ENCODE measurements at places on chromosomes 2 and 18.

GRCh38 chr2:145626301-145626700 lies 1106.4 kb upstream of the ZEB2 start:
- no peaks in the 10 kb centered on the region for H3K36me3 ChIP-seq
- DNase-seq: no peak
- H3K27ac ChIP-seq: no peak overlapping the region
- H3K4me1 ChIP-seq: no peaks in the 10 kb centered on the region
- H3K27me3 ChIP-seq: no peaks in the 10 kb centered on the region

DNA sequence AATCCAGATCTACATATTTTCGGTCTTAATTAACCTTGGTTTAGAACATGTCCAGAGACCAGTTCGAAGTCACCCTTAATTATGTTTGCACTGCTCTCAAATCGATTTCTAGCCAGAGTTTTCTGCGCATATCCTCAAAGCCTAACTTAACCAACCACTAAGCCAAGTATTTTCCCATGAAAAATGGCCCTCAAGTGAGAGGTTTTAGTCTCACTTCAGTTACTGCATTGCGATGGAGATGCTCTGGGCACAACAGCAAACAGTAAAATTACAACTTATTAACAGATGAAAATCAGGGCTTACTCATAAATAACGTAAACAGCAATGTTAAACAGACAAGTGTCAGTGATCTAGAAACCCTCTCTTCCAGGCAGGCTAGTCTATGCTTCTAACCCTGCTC lies 4.5 kb downstream of the RTN4 start:
- H3K36me3 ChIP-seq: no peaks in the 10 kb centered on the region
- DNase-seq: no peak
- H3K27me3 ChIP-seq: no peaks in the 10 kb centered on the region
- H3K4me3 ChIP-seq: peak overlapping the region; percentile 20

- H3K27me3 ChIP-seq: no peaks in the 10 kb centered on the region
- no peak overlapping the region for H3K27ac ChIP-seq
- DNase-seq: no peak
- H3K36me3 ChIP-seq: no peaks in the 10 kb centered on the region
- H3K4me1 ChIP-seq: peaks cover 12% of the 10 kb centered on the region
- no peak overlapping the region for H3K4me3 ChIP-seq
These were observed 49.4 kb upstream of the MCFD2 start for GRCh38 chr2:46964835-46965560.

GRCh38 chr18:24491927-24492834 lies 31.7 kb downstream of the HRH4 start:
- no peak overlapping the region for H3K27ac ChIP-seq
- H3K4me3 ChIP-seq: no peak overlapping the region
- no peak for DNase-seq
- no peaks in the 10 kb centered on the region for H3K27me3 ChIP-seq
- peaks cover 7% of the 10 kb centered on the region for H3K4me1 ChIP-seq

DNA sequence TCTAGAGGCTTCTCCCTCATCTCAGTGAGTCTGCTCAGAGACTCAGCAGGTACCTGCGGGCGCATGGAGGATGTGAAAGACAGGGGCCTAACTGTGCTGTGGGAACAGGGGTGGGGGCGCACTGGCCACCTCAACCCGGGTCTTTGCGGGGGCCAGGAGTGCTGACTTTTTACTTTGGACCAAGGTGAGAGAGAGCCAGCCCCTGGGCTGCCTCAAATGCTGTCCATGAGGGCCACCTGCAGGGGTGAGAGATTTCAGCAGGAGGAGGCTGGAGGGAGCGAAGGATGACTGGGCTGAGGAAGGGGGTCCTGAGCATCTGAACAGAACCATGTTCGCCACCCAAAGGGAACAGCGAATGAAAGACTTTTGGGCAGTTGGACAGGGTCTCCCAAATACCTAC lies 129.4 kb downstream of the TNS1 start:
- H3K4me3 ChIP-seq: no peak overlapping the region
- no peak overlapping the region for H3K27ac ChIP-seq
- no peaks in the 10 kb centered on the region for H3K27me3 ChIP-seq
- H3K4me1 ChIP-seq: peaks cover 28% of the 10 kb centered on the region
- DNase-seq: no peak

- H3K27me3 ChIP-seq: no peaks in the 10 kb centered on the region
- H3K27ac ChIP-seq: no peak overlapping the region
- no peaks in the 10 kb centered on the region for H3K36me3 ChIP-seq
- DNase-seq: no peak
- H3K4me1 ChIP-seq: no peaks in the 10 kb centered on the region
These were observed 13.0 kb downstream of the TTC32 start for GRCh38 chr2:19888831-19889230.

DNA sequence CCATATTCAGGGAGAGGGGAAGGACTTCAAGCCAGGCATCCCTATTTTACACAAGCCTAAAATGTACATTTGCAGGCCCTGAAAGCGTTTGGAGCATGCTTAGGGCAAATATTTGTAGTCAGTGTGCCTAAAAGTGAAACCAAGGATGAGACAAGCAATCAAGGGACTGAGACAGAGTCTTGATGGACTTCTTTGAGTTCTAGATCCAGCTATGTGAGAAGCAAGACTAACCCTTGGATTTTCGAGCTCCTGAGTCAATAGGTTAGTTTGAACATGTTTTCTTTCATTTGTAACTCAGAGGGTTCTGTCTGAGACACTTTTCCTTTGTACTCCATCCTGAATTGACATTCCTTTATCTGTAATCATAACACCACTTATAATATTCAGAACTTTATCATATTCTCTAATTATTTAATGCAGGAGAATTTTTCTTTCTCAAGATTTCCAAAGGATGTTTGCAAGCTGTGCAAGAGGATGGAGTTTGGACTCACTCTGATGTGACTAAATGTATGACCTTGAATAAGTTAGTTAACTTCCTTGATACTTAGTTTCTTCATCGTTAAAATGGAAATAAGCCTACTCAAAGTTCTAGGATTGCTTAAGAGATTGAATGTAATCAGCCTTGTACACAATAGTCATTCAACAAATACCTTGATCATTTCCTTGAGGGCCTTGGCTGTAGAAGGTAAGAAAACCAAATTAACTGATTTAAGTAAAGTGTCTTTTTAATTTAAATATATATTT lies 1237.8 kb upstream of the ZEB2 start:
- H3K27ac ChIP-seq: no peak overlapping the region
- no peaks in the 10 kb centered on the region for H3K27me3 ChIP-seq
- H3K36me3 ChIP-seq: no peaks in the 10 kb centered on the region
- DNase-seq: no peak
- H3K4me1 ChIP-seq: no peaks in the 10 kb centered on the region

DNA sequence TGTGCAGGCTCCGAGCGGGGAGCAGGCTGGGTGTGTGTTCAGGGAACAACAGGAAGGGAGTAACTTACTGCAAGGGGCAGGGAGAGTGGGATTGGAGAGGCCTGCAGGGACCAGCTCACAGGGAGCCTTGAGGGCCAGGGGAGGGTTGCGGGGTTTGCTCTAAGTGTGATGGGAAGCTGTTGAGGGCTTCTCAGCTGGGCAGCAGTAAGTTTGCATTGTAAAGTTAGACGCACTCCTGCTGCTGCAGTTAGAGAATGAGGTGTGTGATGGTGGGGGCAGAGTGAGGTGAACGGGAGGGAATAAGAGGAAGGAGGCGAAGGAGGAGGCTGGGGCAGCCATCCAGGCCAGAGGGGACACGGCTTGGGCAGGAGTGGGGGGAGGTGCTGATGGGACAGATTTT lies 53.4 kb downstream of the BOLA3 start:
- H3K4me1 ChIP-seq: no peaks in the 10 kb centered on the region
- no peak overlapping the region for H3K27ac ChIP-seq
- no peaks in the 10 kb centered on the region for H3K27me3 ChIP-seq
- no peak overlapping the region for H3K4me3 ChIP-seq

DNA sequence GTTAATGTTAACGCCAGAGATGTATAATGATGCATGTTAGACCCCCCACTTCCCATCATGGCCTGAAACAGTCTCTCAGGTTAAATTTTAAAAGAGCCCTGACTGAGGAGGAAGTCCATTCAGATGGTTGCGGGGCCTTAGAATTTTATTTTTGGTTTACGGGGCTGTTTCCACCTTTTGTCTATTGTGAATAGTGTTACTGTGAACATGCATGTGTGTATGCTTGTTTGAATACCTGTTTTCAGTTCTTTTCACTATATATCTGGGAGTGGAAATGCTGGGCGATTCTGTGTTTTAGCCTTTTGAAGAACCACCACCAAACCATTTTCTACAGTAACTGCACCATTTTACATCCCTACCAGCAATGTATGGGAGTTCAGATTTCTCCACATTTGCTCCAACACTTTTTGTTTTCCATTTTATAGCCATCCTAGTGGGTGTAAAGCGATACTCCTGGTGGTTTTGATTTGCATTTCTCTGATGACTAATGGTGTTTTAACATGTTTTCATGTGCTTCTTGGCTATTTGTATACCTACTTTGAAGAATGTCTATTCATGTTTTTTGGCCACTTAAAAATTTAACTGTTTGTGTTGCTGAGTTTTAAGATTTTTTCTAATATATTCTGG lies 133.0 kb downstream of the MYO3B start:
- no peak overlapping the region for H3K27ac ChIP-seq
- no peak overlapping the region for H3K4me3 ChIP-seq
- H3K36me3 ChIP-seq: no peaks in the 10 kb centered on the region
- no peaks in the 10 kb centered on the region for H3K4me1 ChIP-seq
- no peak for DNase-seq

DNA sequence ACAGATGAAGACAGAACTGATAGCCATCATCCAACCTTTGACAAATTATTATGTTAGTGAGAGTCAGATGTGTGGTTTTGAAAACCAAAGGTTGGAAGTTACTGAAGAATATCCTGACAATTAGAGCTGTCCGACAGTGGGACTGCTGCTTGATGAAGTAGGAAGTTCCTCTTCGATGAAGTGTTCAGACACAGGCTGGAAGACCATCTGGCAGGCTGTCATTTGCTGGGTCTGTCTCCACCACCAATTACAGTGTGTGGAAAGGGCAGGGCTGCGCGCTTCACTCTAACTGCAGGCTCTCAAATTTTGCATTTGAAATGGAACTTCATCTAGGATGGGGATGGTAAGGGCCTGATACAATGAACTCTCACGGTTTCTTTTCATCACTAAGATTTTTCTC lies 313.8 kb downstream of the PIK3C3 start:
- no peaks in the 10 kb centered on the region for H3K27me3 ChIP-seq
- H3K4me1 ChIP-seq: no peaks in the 10 kb centered on the region
- H3K4me3 ChIP-seq: no peak overlapping the region
- no peak overlapping the region for H3K27ac ChIP-seq

GRCh38 chr2:127261804-127262406 lies 32.0 kb downstream of the ERCC3 start:
- H3K4me3 ChIP-seq: no peak overlapping the region
- H3K36me3 ChIP-seq: peaks cover 27% of the 10 kb centered on the region
- DNase-seq: no peak
- H3K4me1 ChIP-seq: no peaks in the 10 kb centered on the region
- H3K27me3 ChIP-seq: no peaks in the 10 kb centered on the region
- no peak overlapping the region for H3K27ac ChIP-seq

GRCh38 chr2:961786-962185 lies 11.1 kb downstream of the SNTG2 start:
- no peaks in the 10 kb centered on the region for H3K36me3 ChIP-seq
- no peak overlapping the region for H3K27ac ChIP-seq
- H3K4me1 ChIP-seq: no peaks in the 10 kb centered on the region
- no peak overlapping the region for H3K4me3 ChIP-seq

DNA sequence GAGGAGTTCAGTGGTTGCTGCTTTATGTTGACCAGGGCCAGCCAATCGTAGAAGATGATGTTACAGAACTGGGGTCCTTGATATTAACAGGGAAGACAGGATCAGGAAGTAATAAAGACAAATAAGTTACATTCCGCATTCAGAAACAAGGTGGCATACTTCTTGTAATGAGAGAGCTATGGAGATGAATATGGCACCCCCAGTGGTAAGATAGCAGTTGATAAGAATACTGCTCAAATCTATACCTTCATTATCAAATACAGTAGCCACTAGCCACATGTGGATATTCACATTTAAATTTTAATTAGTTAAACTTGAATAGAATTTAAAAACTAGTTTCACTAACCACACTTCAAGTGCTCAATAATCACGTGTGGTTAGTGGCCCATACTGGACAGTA lies 290.4 kb upstream of the RBMS1 start:
- DNase-seq: no peak
- H3K36me3 ChIP-seq: no peaks in the 10 kb centered on the region
- no peak overlapping the region for H3K27ac ChIP-seq
- H3K4me3 ChIP-seq: no peak overlapping the region
- no peaks in the 10 kb centered on the region for H3K4me1 ChIP-seq
- H3K27me3 ChIP-seq: no peaks in the 10 kb centered on the region

GRCh38 chr18:48356151-48356745 lies 52.9 kb downstream of the ZBTB7C start:
- no peaks in the 10 kb centered on the region for H3K4me1 ChIP-seq
- H3K4me3 ChIP-seq: no peak overlapping the region
- DNase-seq: peak; percentile 29
- H3K27ac ChIP-seq: no peak overlapping the region

GRCh38 chr2:50851886-50852285 lies 180.0 kb downstream of the NRXN1 start:
- no peak overlapping the region for H3K27ac ChIP-seq
- no peak overlapping the region for H3K4me3 ChIP-seq
- no peaks in the 10 kb centered on the region for H3K27me3 ChIP-seq
- no peak for DNase-seq
- H3K4me1 ChIP-seq: no peaks in the 10 kb centered on the region

- no peaks in the 10 kb centered on the region for H3K36me3 ChIP-seq
- H3K4me1 ChIP-seq: no peaks in the 10 kb centered on the region
- no peak overlapping the region for H3K27ac ChIP-seq
- no peak overlapping the region for H3K4me3 ChIP-seq
These were observed 695.6 kb downstream of the TSN start for GRCh38 chr2:122451040-122451439.

DNA sequence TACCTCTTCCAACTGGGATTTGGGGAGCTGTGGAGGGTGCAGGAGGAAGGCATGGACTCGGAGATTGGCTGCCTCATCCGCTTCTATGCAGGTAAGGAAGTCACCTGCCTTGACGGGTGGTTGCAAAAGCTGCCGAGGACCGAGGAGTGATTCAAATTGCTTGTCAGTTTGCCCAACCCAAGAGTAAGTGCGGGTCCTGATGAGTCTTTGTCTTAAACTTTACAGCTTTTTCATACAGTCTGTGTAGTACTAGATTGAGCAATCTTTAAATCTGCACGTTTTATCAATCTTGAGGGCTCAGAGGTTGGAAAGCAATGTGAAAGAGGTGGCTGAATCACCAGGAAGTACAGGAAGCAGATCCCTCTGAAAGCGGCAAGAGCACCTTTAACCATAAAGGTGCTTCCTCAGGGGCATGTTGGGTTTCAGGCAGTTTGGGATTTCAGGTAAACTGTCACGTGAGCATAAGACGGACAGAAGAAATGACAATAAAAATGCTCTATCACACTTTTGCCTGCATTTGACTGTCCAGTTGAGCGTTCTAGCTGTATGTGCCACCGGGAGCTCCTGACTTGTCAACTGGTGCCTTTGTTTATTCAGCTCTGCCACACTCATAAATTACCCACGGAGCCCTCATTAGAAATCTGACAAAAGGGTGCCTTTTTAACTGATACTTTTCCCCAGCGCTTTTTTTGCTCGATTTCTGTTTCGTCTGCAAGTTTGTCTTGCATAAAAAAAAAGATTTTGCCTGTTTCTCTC lies 2.0 kb downstream of the PHLPP1 start:
- no peaks in the 10 kb centered on the region for H3K27me3 ChIP-seq
- peak overlapping the region; percentile 90 for H3K4me3 ChIP-seq
- peak overlapping the region; percentile 75 for H3K27ac ChIP-seq
- no peaks in the 10 kb centered on the region for H3K36me3 ChIP-seq
- DNase-seq: no peak
- H3K4me1 ChIP-seq: peaks cover 9% of the 10 kb centered on the region

- H3K4me1 ChIP-seq: no peaks in the 10 kb centered on the region
- no peaks in the 10 kb centered on the region for H3K27me3 ChIP-seq
- no peaks in the 10 kb centered on the region for H3K36me3 ChIP-seq
- DNase-seq: no peak
- H3K4me3 ChIP-seq: no peak overlapping the region
These were observed 54.2 kb downstream of the LTBP1 start for GRCh38 chr2:33000986-33001385.

All from kidney (tissue), 22 donors.